ENCODE measurements at places on chromosomes 1 and 21.

- DNase-seq: no peak
Observed at GRCh38 chr1:21012937-21013336, 163.8 kb downstream of the EIF4G3 start.

DNA sequence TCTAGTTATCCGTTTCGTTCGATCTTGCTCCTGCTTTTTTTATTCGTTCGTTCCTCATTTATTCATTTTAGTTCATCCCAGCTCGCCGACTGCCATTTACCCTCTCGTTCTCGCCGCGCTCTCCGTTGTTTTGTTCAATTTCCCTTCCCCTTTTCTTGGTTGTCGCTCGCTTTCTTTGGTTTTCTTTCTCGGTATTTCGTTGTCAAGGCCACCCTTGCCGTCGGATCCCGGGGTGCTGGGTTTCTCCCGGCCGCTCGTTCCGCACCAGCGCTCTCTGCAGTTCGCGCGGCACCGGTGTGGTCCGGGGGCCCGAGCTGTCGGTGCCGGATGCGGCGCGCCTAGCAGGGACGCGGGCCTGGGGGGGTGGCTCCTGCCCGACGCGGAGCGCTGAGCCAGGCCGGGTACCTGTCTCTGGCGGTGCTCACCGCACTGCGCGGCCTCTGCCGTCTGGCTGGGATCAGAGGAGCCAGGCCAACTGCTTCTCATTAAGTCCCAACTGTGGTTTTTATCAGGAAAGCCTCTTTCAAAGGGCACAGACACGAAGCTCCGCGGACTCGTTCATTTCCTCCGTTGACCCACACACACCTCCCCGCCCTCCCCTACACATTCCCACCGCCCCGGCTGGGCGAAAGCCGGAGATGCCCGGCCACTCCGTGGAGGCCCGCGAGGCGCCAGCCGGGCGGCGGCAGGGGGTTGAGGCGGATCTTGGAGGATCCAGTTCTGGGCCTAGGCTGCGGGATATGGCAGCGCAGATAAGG lies 1.6 kb downstream of the ALX3 start:
- no peak for DNase-seq

GRCh38 chr1:183094351-183094750 lies 71.1 kb downstream of the LAMC1 start:
- peak; percentile 43 for DNase-seq

- no peak for DNase-seq
Observed at GRCh38 chr1:65703853-65704252, 88.8 kb upstream of the PDE4B start.

- peak; percentile 32 for DNase-seq
Observed at GRCh38 chr1:108703939-108704338, 8.8 kb upstream of the FNDC7 start.

GRCh38 chr21:39472786-39473185 lies 21.0 kb downstream of the SH3BGR start:
- DNase-seq: no peak

- no peak for DNase-seq
Observed at GRCh38 chr1:181930187-181930586, 131.3 kb downstream of the ZNF648 start.

DNA sequence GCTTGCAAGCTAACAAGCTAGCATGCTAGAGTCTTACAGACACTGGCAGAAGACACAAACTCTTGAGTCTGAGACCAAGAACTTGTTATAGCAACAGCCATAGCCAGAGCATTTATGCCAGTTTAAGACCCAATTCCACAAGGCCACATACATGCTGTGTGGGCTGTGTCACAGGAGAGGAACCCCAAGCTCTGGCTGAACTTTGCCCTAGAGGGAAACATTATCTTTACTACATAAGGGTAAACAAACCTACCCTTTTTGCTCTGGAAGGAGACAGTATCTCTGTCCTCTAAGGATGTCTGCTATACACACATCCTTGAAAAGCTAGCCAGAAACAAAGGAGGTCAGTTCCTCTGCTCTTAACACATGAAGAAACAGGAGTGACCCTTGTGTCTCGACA lies 70.3 kb downstream of the HSF2BP start:
- DNase-seq: no peak

- DNase-seq: no peak
Observed at GRCh38 chr1:5235355-5235899, 581.0 kb downstream of the AJAP1 start.

GRCh38 chr1:237471956-237472355 lies 418.8 kb downstream of the ZP4 start:
- no peak for DNase-seq

DNA sequence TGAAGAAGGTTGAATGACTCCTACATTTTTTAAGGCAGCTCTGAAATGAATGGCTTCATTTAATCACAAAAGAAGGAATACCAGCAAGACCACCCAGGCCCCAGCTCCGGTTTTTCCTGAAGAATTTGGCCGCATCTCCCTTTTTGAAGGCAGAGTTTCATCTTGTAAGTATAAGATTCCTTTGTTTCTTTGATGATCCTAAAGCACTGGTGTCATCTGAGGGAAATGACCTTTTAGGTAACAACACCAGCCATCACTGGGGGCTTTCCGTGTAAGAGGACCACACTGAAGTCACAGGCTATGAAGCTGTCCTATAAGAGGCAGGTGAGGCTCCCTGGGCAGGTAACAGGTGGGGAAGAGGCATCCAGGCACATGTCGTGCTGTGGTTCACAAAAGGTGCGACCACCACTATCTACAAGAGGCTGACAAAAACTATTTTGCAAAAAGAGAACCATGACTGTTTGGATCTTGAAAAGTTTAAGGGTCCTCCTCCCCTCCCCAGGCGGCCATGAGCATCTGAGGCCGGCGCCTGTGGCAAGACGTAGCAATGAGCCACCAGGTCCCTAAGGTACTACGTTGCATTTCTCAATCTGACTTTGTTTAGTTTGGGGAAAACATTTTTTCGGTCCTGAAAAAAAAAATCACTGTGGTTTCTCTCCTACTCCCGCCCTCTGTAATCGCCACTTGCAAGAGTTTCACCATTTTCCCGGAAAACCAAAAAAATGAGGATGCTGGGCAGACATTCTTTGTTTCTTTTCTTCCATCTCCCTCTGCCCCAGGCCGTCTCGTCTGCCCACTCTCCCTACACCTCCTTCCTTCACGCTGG lies 46.3 kb upstream of the IRF2BP2 start:
- no peak for DNase-seq

- no peak for DNase-seq
Observed at GRCh38 chr1:153099461-153100045, 5.2 kb upstream of the SPRR2E start.

DNA sequence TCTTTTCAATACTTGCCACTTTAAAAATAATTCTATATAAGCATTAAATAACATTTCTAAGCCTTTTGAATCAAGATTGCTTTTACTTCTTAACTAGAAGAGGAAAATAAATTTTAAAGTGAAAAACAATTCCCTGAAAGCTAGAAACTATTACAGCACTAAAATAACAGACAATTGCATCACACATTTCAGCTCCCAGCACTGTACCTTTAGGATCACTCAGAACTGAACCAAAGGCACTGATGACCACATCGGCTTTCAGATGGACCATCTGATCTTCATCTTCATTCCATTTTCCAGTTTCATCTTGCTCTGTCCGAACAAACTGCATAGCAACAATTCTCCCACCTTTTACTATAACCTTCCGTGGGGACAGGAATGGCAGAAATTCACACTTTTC lies 347.3 kb downstream of the DPYD start:
- DNase-seq: no peak

DNA sequence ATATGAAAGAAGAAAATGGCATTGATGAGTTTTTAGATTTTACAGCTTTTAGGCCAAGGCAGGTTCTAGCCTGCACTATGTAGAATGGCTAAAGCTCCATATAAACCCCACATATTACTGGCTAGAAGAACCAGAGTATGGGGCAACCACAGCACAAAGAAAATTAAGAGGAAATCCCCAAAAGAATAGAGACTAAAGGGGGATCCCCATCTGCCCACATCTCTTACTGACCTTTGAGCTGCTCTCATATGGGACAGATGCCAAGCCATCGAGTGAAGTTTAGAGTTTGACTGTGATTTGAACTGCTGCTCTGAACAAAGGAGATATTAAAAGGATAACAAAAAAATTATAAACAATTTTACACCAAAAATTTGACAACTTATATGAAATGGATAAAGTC lies 102.2 kb upstream of the HAO2 start:
- DNase-seq: no peak

GRCh38 chr1:116679828-116680628 lies 12.5 kb upstream of the IGSF3 start:
- DNase-seq: no peak

DNA sequence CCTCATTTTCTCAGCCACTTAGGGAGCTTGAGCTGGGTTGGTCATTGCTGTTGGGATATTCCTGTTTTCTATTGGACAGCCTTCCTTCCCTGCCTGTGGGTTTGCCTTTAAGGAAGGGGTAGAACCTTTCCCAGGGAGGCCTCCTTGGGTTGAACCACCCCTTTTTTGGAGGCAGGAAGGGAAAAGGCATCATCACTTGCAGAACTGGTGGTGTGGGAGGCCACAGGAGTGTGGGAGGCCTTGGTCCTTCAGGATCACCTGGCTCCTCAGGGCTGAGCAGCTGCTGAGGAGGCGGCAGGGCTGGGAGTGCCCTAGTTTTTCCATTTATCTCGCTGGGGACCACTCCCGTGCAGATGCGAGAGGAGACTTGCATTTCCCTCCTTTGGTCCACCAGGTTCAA lies 667 bp upstream of the CYB561D1 start:
- no peak for DNase-seq

GRCh38 chr1:182495002-182495401 lies 45.1 kb downstream of the RGSL1 start:
- no peak for DNase-seq

DNA sequence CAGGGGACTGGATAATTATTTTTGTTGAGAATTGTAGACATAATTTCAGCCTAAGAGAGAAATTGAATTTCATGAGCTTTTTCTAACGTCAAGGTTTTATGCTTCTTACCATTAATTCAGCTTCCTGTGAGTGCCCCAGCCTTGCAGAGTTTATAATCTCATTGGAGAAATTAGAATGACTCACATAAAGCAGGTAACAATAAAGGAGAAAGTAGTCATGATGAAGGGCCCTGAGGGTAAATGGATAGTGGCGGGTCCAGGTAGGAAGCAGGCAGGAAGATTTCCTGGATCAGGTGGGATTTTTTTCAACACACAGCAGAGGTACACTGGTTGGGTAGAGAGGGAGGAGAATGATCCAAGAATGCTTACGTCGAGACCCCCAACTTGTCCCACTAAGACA lies 311.4 kb downstream of the BARHL2 start:
- no peak for DNase-seq

GRCh38 chr1:152906023-152906565 lies 2.3 kb upstream of the IVL start:
- DNase-seq: peak; percentile 86

DNA sequence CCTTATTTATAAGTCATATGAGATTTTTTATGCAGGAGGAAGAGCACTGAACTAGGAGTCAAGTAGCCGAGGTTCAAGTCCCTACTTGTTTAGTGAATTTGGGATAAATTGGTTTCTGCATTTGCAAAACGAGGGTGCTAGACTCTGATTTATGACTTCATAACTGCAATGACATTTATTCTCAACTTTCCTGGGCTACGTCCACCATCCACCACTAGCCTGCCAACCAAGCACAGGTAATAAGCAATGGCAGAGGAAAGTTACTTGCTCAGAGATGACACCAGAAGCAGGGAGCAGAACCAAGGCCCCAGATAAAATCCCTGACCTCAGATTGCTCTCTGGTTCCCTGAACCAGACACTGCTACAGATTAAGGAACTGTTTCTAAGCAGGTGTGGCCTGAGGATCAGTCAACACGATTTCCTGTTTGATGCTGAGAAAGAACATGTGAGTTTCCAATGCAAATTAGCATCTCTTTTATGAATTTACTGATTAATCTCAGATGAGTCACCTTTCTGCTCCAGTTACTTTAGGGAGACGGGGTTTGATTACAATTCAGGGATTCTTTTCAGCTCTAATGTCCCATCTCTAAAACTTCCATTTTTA lies 52.7 kb downstream of the PLPP3 start:
- no peak for DNase-seq

Data from HFFc6 (cell line).